PC-3 (cell line): ENCODE measurements at places on chromosomes 4 and X. TPM values are rescaled to one million over a fixed set of nuclear protein-coding genes. Genes with fewer than 3 reads are reported as not detected.

The TMPRSS11B gene
- total RNA-seq = not detected in 2 replicates

The RNF150 gene
- 0.55 and 0.58 TPM in 2 replicates for total RNA-seq

The FGG gene
- total RNA-seq = not detected in 2 replicates

The POLR2B gene
- total RNA-seq = 190 and 193 TPM in 2 replicates

The MAGEA4 gene
- total RNA-seq = not detected in 2 replicates
